Right lung (tissue), 10 donors: ENCODE measurements at places on chromosomes 5 and 9. TPM values are rescaled to one million over a fixed set of nuclear protein-coding genes. Genes with fewer than 3 reads are reported as not detected.

Gene PRSS3
- not detected for polyA plus RNA-seq

- no peak for DNase-seq
These were observed 30.1 kb upstream of the SNX24 start for GRCh38 chr5:122815218-122815767.

- no peak for DNase-seq
These were observed 45.4 kb downstream of the TMEM232 start for GRCh38 chr5:110681109-110681508.

DNA sequence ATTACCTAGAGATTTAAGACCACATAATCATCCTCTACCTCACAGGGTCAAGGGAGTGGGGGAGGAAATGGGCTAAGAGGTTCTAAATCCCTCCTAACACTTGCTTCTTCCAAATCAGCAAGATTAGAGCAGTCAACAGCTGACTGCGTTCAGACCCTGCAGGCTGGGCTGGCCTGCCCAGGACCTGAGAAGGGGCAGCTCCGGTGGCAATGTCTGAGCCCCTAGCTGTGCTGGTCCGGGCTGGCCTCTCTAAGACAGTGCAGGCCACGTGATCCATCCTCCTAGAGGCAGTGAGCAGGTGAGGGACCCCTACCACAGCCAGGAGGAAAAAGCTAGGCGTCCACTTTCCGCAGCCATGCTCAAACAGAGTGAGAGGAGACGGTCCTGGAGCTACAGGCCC is at the start of gene KCNV2:
TSS of gene KCNV2 (plus strand) at position 126 of the 400 bp plus-strand sequence. CDS start at position 356, 230 bp downstream.
- no peak for DNase-seq

Gene DDX4
- polyA plus RNA-seq = not detected

Gene ZNF454
- polyA plus RNA-seq = 5.4 TPM

Gene TAS2R1
- polyA plus RNA-seq = not detected

Gene PAX5
- 0.24 TPM for polyA plus RNA-seq

Gene FABP6
- 4.4 TPM for polyA plus RNA-seq

DNA sequence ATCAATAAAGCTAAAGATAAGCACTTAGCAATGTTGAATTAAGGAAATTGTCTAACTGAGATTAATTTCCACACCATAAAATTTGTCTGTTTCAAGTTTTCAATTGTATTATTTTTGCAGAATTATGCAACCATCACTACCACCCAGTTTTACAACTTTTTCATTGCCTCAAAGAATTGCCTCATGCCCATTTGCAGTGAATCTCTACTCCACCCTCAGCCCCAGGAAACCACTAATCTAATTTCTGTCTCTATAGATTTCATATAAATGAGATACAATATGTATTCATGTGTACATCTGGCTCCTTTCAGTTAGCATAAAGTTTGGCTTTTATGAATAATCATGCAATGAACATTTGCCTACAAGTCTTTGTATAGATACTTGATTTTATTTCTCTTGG is 72.9 kb downstream of the PTCD2 start:
- DNase-seq = no peak
